ENCODE measurements at places on chromosomes 16 and 17.

DNA sequence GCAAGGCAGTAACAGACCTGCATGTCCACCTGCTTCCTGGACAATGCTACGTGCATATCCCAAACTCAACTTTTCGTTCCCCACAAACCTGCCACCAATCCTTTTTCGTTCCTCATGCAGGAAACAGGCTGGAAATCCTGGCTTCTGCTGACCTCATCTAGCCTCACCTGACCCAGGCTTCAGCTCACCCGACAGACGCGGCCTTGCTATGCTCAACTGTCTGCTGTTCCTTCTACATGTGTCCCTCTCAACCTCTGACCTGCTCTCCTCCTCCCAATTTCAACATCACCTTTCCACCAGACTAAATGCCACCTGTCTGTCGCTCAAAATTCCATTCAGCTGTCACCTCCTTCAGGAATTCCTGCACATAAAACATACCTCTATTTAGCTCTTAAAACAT, 44.5 kb downstream of the XPO6 start:
- DNase-seq: no peak

DNA sequence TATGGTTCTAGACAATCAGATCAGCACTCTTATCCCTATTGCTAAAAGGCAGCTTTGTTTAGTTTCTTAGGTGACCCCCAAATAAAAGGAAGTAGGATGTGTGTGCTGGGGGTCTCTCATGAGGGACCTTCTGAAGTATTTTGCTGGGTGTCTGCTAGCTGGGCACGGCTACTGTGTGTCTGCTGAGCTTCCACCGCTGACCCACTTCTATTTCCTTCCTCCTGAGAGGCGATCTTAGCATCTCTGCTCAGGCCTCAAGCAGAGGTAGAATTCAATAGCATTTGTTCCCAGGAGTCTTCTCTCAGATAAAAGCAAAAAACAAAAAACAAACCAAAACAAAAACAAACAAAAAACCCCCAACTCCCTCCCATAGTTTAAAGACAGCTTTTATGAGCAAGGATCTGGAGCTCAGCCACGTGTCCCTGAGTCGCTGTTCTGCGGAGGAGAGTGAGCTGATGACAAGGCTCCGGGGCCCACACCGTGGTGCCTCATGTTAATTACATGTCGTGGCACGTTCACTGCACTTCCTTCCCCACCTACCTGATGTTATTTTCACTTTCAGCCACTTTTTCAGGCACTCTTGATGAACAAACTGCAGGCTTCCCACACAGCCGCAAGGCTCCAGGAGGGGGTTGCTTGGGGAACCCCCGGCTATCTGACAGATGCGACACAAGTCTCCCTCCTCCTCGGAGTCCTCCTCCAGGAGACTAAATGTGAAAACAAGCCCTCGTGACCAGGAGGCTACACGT, 83.5 kb downstream of the MARCHF10 start:
- no peak for DNase-seq

DNA sequence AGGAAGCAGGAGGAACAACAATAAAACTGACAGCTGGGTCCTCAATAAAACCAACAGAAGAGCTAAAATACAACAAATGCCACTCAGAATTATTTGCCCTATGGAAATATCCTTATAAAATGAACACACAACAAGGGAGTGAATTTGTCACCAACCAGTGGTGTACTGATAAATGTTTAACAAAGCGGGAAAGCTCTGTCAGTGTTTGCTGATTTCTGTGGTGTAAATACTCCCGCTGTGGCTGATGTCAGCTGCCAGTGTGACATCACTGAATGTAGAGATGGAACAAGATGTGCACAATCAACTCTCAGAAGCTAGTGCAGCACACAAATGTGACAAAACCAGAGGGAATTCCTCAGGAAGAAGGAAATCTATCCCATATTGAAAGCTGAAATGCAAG, 51.9 kb downstream of the CDYL2 start:
- DNase-seq: no peak

DNA sequence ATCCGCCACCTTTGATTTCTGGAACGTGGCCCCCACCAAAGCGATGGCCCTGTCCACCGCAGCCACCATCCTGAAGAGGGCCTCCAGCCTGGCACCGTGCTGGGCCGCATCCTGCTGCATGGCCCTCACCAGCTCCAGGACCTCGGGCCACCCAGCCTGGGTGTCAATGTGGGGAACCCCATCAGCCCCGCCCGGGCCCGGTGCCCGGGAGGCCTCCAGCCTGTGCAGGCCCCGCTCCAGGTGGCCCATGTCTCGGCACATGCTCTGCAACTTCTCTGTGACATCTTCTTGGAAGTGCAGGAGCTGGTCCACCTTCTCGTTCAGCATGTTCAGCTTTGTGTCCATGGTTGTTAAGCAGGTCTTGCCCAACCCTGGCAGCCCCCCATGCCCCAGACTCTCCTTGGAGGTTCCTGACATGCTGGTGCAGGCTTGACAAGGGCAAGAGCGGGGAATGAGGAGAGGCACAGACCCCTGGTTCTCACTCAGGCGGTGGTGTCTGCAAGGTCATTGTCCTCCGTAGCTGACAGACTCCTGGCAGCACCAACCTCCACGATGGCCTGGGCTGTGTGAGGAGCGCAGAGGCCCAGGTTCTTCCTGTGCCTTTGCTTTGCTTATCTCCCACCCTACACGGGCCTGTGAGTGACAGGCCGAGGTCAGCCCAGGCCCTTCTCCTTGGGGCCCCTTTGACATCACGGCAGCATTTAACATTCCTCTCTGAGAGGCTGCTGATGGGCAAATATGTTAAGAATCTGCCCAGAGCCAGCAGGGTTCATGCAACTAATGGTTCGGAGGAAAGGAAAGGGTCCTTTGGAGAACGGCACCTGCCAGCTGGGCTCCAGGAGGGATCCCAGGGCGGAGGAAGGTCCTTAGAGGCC, at the start of gene MYLK3:
Gene MYLK3 (minus strand): TSS at position 568 of the 875 bp plus-strand sequence. CDS start 151 bp downstream, at position 417.
- no peak for DNase-seq

- no peak for DNase-seq
These were observed 77.0 kb downstream of the TANGO6 start for GRCh38 chr16:68920349-68920748.

DNA sequence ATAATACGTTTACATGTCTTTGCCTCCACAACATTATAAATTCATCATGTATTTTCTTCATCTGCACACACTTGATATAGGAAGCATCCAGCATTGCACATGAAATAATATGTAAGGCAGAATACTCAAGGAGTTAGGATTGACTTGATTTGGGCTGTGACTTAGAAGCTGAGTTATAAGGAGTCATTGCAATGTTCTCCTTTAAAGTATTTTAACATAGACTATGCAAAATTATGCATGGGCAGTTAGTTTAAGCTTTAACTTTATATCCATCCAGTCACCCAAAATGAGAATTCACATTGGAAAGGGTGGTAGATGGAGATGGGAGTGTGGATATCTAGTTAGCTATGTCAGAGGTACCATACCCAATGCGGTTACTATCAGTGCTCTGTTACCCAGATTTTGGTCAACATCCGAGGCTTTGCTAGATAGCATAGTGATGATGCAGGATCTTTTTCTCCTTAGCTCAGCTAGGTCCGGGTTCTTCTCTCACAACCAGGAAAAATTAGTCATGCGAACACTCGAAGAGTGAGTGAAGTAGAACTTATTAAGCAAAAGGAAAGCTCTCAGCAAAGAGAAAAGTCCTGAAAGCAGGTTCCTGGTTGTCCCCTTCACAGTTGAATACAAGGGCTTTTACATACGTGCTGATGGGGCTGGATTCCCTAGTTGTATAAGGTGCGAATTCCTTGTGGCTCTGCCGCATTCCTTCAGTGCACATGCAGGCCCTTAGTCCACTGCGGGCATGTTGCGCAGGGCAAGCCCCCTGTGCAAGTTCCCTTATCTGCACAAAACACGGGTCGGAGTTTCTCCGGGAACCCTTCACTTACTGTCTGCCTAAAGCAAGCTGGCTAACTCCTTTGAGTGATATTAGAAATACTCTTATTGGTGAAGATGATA, 73.1 kb upstream of the FAM20A start:
- DNase-seq: no peak

- DNase-seq: no peak
These were observed 595.9 kb downstream of the WWOX start for GRCh38 chr16:78695391-78695790.

DNA sequence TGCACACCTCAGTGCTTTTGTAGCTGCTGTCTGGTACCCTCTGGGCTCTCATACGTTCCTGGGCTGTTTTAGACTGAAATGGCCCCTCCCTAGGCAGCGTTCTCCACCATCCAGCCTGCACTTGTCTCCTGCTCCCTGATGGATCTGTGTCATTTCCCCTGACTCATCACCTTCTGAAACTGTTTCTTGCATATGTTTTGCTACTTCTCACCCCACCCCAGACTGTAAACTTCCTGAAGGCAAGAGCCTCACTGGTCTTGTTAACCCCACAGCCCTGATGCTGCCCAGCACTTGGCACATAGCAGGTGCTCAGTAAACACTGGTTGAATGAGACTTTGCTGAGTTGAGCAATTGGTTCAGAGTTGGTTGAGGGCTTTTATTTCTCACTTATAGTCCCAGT, 78.7 kb downstream of the CRISPLD2 start:
- no peak for DNase-seq

- DNase-seq: no peak
These were observed 291.2 kb downstream of the IRX3 start for GRCh38 chr16:53995378-53995777.

DNA sequence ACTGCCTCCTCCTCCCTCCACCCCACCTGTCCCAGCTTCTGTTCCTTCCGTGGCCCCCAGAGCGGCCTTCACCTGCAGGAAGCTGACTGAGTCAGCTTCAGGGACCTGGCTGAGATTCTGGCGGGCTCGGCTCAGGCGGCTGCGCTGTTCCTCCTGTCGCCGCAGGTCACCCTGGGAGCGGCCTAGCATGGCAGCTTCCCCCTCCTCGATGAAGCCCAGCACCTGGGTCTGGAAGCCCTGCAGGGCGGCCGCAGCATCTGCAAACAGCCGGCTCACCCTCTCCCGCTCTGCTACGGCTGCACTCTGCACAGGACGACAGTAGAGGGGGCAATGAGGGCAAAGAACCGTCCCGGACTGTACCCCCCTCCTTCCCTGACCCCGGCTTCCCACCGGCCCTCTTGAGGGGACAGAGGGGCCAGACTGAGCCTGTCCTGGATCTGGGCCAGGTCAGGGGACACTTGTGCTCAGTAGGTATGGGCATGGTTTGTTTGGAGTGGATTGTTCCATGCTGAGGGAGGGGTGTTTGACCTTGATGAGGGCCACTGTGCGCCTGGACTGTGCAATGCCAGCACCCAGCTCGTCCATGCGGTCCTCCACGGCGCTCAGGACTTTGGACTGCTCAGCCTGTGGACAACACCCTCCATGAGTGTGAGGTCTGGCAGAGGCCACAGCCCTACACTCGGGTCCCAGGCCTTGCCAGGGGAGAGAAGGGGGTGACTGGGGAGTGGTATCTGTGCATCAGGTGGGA, 2.0 kb downstream of the TRIM47 start:
- no peak for DNase-seq

GRCh38 chr17:48456589-48456988, 26.6 kb upstream of the SKAP1 start:
- no peak for DNase-seq
